ENCODE measurements at places on chromosomes 4 and X.

- no peak for DNase-seq
Observed at GRCh38 chrX:140132937-140133336, 167.6 kb upstream of the CXorf66 start.

DNA sequence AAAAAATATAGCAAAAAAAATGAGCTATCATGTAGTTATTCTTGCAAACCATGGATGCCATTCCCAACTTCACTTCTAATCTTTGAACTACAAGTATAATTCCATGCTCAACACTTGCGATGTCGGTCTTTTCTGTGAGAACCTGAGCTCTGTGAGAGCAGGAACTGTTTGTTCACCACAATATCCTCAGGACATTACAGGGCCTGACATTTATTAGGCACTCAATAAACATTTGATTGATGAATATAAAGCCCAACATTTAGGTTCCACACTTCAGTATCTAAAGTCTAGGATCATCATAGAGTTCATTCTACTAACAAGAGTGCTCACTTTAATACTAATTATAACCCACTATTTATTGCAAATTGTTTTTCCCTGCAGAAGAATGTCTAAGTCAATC is 211.6 kb upstream of the FAM241A start:
- DNase-seq, result no peak

DNA sequence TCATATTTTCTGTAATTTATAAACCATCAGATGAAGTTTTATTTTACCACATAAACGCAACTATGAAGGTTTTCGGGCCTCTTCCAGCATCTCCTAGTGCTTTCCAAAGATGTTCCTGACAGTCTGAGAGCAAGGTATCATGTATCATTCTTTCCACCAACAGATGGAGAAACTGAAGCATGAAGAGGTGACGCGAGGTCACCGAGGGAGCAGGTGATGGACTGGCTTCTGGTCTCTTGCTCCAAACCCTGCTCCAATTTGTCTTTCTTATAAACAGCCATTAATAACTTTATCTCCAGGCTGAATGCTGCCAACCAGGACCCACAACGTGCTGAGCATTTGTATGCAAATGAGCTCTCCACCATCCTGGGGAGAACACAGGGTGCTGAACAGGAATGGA is 86.3 kb upstream of the MAML3 start:
- no peak for DNase-seq

DNA sequence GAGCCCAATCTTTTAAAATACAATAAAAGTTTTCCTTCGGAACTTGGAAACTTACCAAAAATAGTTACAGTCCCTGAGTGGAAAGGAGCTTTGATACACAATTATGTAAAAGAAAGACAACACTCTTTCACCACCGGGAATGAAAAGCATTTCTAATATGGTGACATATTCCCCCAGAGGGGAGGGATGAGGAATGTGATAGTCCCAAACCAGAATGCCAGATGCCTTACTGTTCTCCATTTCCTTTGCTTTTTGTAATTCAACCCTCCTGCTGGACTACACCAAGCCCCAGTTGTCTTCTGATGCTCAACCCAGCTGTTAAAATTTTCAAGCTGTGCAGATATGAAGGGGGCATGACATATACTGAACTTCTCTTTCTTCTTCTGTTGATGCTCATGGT is 4.1 kb downstream of the PRIMPOL start:
- no peak for DNase-seq

DNA sequence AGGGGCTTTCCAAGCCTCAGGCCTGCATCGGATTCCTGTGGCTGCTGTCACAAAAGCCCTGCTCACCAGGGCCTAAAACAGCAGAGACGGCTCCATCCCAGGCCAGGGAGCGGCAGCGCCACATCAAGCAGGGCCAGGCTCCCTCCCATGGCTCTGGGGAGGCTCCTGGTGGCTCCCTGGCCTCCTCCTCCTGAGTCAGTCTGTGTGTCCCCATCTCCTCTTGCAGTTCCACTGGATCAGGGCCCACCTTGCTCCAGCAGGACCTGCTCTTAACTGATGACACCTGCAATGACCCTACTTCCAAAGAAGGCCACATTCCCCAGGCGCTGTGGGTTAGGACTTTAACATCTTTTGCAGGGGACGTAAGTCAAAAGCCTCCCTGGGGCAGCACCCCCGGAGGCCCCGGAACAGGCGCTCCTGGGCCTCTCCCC is 51.9 kb downstream of the CPZ start:
- DNase-seq, result no peak

GRCh38 chr4:24846716-24847115 is 51.3 kb downstream of the SOD3 start:
- no peak for DNase-seq

GRCh38 chr4:20681271-20681670 is 19.0 kb upstream of the PACRGL start:
- no peak for DNase-seq

DNA sequence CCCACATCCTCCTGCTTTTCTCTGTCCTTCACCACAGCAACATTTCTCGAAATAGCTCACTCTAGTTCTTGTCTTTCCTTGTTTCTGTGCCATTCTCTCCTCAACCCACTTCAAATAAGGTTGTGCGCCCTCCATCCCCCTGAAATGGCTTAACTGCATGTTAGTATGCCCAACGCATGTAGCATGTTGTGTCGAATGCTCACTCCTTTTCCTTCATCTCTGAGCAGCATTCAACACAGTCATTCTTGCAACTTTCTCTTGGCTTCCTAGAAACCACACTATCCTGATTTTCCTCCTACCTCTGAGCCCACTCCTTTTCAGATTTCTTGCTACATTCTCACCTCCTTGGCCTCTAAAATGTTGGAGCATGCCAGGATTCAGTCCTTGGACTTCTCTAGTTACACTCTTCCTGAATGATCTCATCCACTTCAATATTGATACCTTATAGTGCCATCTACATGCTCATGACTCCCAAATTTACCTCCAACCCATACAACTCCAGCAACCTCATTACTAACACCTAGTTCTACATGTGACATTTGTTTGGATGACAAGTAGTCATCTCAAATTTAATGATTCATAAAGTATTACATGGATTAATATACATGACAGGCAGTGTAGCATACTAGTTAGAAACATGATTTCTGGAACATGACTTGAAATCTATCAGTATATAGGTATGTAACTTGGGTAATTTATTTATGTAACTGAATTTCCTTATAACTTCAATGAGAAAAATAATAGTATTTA is 22.3 kb downstream of the RBMX start:
- no peak for DNase-seq

GRCh38 chrX:43500246-43500645 is 155.9 kb upstream of the MAOA start:
- no peak for DNase-seq

DNA sequence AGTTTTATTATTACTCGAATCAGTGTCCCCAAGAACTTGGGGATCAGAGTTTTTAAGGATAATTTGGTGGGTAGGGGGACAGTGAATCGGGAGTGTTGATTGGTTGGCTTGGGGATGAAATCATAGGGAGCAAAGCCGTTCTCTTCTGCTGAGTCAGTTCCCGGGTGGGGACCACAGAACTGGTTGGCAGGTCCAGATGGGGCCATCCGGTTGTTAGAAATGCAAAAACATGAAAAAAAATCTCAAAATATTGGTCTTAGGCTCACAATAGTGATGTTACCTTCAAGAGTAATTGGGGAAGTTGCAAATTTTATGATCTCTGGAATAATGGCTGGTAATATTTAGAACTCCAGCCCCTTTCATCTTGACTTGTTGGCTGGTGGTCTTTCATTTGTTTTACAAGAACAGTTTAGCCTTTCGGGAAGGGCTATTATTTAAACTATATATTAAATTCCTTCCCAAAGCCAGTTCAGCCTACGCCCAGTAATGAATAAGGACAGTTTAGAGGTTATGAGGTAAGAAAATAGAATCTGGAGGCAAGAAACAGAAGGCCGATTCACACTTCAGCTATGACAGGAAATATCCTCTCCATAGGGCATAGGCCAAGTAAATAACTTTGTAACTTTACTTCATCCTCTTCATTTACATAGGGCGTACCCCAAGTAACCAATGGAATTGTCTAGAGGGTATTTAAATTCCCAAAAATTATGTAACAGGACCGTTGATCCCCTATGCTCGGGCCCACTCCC is 164.1 kb upstream of the STS start:
- DNase-seq, result no peak

- DNase-seq, result peak; percentile 58
Observed at GRCh38 chr4:40149960-40150385, 46.9 kb upstream of the RHOH start.

DNA sequence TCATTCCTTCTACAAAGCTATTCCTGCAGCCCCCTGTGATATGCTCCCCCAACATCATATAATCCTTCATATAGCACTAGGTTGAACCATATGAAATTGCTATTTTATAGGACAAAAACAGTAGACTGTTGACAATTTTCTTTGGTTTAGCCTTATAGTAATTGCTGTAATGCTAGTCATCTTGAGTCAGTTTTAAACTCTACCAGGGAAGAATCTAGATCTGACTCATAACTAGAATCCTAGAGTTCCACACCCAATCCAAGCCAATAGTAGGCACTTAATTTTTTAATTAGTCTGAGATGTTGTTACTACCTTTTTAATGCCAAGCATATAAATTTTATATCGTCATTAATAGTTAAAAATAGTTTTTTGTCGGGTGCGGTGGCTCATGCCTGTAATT is 136.8 kb downstream of the CHRNA9 start:
- no peak for DNase-seq

GRCh38 chrX:136528645-136529315 is 3.2 kb upstream of the VGLL1 start:
- DNase-seq, result no peak

DNA sequence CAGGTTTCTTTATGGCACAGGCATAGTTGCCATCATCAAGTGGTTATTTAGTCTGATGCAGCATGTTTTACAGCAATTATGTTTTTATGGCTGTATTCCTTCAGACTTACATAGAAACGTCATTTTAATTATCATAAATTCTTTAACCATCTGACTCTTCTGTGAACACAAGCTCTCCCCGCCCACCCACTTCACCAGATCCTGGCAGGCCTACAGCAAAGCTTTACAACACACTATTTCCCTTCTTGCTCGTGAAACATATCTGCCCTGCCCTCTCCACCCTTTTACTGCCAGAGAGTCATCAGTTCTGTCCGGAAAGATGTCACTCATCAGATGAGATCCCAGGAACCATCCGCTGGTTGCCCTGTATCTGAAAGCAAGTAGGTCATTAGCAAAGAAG is 120.5 kb downstream of the HS6ST2 start:
- DNase-seq, result no peak

DNA sequence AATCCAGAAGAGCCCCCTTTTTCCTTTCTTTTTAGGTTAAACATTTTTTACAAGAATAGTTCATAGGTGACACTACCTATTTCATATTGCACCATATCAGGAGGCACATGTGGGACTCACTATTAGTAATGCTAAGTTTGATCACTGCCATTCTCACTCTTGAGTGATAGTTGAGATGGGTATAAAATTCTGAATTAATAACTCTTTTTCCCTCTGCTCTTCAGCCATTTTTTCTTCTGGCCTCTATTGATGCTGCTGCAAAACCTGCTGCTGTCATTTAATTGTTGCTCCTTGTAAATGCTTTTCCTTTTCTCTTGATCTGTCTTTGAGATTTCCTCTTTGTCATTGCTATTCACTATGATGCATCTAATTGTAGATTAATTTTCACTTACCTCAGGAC is 482.0 kb downstream of the MID1IP1 start:
- DNase-seq, result no peak

DNA sequence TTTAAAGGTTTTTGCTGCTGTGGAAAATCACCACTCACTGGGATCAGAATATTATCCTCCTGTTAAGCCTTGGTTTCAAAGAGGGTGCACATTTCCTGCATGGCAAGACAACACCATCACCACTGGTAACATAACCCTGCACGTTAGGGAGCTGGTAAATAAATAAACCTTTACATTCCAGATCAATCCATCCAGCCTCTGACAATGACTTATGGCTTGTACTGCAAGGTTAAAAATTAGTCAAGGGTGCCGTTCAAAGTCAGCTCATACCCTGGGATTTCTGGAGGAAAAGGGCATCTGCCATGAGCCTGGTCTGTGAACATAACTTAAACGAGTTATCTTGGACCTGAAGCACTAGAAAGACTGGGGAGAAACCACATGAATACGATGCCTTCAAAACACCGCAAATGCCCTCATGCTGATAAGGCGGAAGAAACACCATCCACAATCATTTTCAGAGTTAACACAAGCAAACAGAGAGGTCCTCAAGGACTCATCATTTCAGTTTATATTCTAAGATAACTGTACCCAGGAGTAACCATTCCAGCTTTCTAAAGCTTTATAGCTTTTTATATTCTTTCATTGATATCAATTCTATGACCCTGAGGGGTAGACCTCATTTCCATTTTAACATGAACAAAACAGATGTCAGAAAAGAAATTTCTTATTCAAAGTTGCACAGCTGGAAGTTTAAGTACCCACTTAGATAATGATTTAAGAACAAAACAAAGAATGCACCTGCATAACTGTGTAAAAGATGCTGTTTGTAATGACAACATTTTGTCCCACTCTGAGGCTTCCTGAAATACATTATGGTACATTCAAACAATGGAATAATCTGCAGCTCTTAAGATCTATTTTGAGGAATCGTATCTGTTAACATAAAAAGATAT is 103.1 kb downstream of the NPNT start:
- no peak for DNase-seq

DNA sequence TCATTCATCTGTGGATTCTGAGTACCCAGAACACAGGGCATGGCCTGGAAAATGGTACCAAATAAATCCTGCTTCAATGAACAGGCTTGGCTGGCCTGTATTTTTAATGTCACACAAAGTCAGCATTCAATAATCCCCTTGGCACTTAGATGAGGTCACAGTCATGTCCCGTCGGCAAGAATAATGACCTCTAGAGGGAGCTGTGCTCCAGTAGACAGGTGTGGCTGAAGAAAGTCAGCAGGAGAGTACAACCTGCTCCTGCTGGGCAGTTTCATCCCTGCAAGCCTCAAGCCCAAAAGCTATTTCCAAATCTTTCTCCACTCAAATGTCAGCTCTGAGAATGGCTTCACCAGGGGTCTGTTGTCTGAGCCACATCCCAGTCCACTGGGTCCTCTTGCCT is 404.0 kb upstream of the F9 start:
- no peak for DNase-seq

- no peak for DNase-seq
Observed at GRCh38 chr4:126727461-126727860, 905.3 kb upstream of the INTU start.

GRCh38 chr4:173138624-173139023 is 30.0 kb upstream of the GALNT7 start:
- no peak for DNase-seq

GRCh38 chr4:37964734-37965457 is 4.7 kb downstream of the PTTG2 start:
- no peak for DNase-seq

GRCh38 chr4:20319825-20320612 is 68.3 kb downstream of the SLIT2 start:
- no peak for DNase-seq
